ENCODE measurements at places on chromosomes 2 and 18.

DNA sequence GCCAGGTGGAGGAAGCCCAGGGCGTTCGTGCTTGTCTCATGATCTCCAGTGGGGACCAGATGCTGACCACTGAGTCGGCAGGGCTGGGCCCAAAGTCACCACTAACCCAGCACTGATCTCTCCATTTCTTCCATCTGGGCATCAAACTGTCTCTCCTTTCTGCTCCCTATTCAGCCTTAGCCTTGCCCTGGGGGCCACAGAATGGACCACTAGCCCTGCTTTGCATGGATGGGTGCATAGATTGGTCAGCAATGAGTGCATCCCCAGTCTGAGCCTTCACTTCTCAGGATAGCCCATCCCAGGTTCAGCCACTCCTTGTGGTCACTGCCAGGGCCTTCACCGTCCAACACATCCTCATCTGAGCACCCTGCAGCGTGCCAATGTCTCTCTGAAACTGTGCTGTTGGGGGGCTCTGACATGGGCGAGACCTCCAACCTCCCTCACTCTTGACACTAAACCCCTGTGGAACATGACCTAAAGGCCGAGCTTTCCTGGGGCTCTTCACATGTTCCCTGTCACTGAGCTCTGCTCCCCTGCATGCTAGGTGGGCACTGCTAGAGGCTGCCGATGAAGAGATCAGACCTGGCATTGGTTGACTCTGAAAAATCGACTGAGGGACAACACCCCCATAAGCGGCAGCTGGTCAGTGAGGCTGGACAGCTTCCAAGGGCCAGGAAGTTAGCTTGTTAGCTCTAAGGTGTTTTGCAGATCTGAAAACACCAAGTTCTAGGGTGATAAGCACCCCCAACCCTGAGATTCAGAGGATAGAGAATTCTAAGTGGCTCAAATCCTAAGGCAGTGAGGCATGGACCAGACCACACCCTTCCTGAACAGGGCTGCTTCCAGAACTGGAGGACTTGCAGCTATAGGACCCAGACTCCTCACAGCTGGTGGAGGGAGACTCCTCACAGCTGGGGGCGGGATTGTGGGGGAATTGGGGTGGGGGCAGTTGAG is 61.7 kb downstream of the HS1BP3 start:
- DNase-seq, result no peak

- DNase-seq, result no peak
These were observed 78.3 kb downstream of the SKA1 start for GRCh38 chr18:50453014-50453680.

GRCh38 chr2:134395779-134396178 is 141.9 kb downstream of the MGAT5 start:
- DNase-seq, result no peak

- DNase-seq, result no peak
These were observed 54.7 kb upstream of the CAB39 start for GRCh38 chr2:230657906-230658305.

GRCh38 chr2:98538280-98539041 is 69.9 kb downstream of the COA5 start:
- DNase-seq, result no peak

All from NCI-H510A treated with DMSO at 0.1 percent for 48 hours (cell line).